Lung (tissue), 17 donors: ENCODE measurements at places on chromosomes 6 and 20.

- no peaks in the 10 kb centered on the region for H3K36me3 ChIP-seq
- no peak for DNase-seq
- no peaks in the 10 kb centered on the region for H3K27me3 ChIP-seq
- H3K27ac ChIP-seq, result no peak overlapping the region
Measured at GRCh38 chr20:20341371-20341770, 26.5 kb upstream of the INSM1 start.

- H3K36me3 ChIP-seq, result no peaks in the 10 kb centered on the region
- H3K27me3 ChIP-seq, result no peaks in the 10 kb centered on the region
- H3K4me3 ChIP-seq, result no peak within 1 kb of the TSS
Measured at GRCh38 chr6:73362358-73362757, at the start of gene KHDC3L. TSS of gene KHDC3L (plus strand) at chr6:73362658. CDS start at chr6:73362730, 72 bp downstream.

DNA sequence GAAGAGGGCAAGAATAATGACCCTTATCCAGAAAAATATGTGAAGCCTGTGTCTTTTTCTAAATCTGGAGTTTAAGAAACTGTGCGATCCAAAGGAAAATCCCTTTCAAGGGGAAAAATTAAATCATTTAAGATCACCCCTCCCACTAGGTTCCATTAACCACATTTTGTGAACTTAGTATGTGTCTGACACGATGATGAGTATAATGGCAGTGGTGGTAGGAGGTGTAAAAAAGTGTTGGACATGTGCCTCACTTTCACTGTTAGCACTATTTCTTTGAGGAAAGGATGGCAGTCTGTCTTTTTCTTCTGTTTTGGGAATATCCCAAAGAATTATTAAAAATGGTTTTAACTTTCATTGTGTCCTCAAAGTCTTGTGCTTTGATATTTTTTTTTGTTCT, 392.3 kb upstream of the CITED2 start:
- no peaks in the 10 kb centered on the region for H3K4me1 ChIP-seq
- no peaks in the 10 kb centered on the region for H3K36me3 ChIP-seq
- H3K4me3 ChIP-seq, result no peak overlapping the region
- H3K27me3 ChIP-seq, result no peaks in the 10 kb centered on the region

DNA sequence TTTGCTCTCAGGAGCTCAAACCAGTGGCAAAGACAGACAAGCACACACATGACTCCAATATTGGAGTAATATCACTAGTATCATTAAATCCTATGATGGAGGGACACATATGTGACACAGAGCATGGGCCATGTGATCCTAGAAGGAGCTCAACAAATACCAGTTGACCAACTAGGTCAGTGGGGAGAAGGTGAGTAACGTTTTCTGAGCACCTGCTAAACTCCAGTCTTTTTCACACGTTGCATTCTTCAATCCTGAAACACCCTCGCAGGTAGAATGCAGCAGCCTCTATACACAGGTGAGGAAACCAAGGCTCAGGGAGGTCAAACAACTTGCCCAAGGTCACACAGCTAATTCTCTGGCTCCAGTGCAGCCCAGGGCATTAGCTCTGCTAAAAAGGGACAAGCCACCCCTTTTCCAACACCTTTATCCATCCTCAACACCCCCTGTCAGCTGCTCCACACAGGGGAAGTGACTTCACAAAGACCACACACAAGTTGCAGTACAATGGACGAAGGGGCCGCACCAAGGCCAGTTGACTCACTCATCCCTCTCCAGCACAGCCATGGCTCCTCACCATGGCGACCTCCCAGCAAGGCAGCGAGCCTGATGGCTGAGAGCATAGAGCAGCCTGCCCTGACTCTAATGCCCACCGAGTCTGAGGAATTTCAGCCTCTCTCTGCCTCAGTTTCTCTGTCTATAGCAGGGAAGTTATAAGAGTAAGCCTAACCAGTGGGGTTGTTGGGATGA, 4.4 kb downstream of the CAPN11 start:
- H3K27ac ChIP-seq, result no peak overlapping the region
- H3K36me3 ChIP-seq, result no peaks in the 10 kb centered on the region
- H3K27me3 ChIP-seq, result no peaks in the 10 kb centered on the region
- no peak overlapping the region for H3K4me3 ChIP-seq
- DNase-seq, result no peak

GRCh38 chr6:20589266-20589665, 55.0 kb downstream of the CDKAL1 start:
- no peaks in the 10 kb centered on the region for H3K27me3 ChIP-seq
- peaks cover 2% of the 10 kb centered on the region for H3K4me1 ChIP-seq
- no peak for DNase-seq
- no peak overlapping the region for H3K27ac ChIP-seq
- H3K4me3 ChIP-seq, result no peak overlapping the region
- no peaks in the 10 kb centered on the region for H3K36me3 ChIP-seq

GRCh38 chr6:81606965-81607381, 145.5 kb downstream of the TENT5A start:
- H3K36me3 ChIP-seq, result no peaks in the 10 kb centered on the region
- no peak overlapping the region for H3K27ac ChIP-seq
- H3K4me1 ChIP-seq, result no peaks in the 10 kb centered on the region
- no peak for DNase-seq
- no peaks in the 10 kb centered on the region for H3K27me3 ChIP-seq
- no peak overlapping the region for H3K4me3 ChIP-seq

- H3K4me3 ChIP-seq, result no peak overlapping the region
- peak overlapping the region; percentile 41 for H3K27ac ChIP-seq
- H3K36me3 ChIP-seq, result no peaks in the 10 kb centered on the region
- H3K4me1 ChIP-seq, result peaks cover 5% of the 10 kb centered on the region
- H3K27me3 ChIP-seq, result no peaks in the 10 kb centered on the region
- DNase-seq, result no peak
Measured at GRCh38 chr6:56660381-56660730, 17.7 kb upstream of the DST start.

DNA sequence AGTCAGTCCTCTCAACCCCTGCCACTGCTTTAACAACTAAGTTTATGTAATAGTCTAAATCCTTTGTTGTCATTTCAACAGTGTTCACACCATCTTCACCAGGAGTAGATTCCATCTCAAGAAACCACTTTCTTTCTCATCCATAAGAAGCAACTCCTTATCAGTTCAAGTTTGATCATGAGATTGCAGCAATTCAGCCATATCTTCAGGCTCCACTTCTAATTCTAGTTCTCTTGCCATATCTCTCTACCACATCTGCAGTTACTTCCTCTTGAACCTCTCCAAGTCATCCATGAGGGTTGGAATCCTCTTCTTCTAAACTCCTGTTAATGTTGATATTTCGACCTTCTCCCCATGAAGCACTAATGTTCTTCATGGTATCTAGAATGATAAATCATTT, 57.9 kb upstream of the FOXO3 start:
- no peaks in the 10 kb centered on the region for H3K36me3 ChIP-seq
- H3K4me1 ChIP-seq, result no peaks in the 10 kb centered on the region
- no peak overlapping the region for H3K4me3 ChIP-seq
- H3K27me3 ChIP-seq, result no peaks in the 10 kb centered on the region
- H3K27ac ChIP-seq, result no peak overlapping the region

DNA sequence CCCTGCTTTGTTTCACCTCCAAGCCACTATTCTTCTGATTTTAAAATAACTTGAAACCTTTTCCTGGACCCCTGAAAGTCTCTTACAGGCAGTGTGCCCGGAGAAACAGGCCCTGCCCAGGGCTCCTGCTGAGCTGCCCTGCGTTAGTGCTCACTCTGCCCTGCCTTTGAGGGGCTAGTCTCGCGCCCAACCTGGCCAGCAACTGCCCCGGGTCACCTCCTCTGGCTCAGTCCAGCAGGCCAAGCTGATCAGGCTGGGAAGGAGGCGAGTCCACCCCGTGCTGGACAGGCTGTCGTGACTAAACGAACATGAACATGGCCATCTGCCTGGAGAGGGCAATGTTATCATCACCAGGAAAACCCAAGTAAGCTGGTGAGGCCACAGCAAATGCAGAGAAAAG, 245.4 kb downstream of the ANKRD60 start:
- H3K27ac ChIP-seq, result no peak overlapping the region
- no peak overlapping the region for H3K4me3 ChIP-seq
- no peaks in the 10 kb centered on the region for H3K36me3 ChIP-seq
- no peaks in the 10 kb centered on the region for H3K27me3 ChIP-seq
- DNase-seq, result no peak
